Hematopoietic multipotent progenitor cell treated with erythropoietin and hydrocortisone succinate and interleukin-3 and kit ligand, for 6 days (in vitro differentiated cells): ENCODE measurements at places on chromosomes 1 and 21.
A peak's percentile ranks its signal among the peaks of the same experiment; 100 is the strongest.

DNA sequence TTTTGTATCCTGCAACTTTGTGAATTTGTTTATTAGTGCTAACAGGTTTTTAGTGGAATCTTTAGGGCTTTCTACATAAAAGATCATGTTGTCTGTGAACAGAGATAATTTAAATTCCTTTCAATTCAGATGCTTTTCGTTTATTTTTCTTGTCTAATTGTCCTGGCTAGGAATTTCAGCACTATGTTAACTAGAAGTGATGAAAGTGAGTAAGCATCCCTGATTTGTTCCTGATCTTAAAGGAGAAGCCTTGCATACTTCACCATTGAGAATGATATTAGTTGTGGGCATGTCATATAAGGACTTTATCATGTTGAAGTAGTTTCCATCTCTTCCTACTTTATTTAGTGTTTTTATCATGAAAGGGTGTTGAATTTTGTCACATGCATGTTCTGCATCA is 23.6 kb upstream of the TRIM67 start:
- DNase-seq = no peak

DNA sequence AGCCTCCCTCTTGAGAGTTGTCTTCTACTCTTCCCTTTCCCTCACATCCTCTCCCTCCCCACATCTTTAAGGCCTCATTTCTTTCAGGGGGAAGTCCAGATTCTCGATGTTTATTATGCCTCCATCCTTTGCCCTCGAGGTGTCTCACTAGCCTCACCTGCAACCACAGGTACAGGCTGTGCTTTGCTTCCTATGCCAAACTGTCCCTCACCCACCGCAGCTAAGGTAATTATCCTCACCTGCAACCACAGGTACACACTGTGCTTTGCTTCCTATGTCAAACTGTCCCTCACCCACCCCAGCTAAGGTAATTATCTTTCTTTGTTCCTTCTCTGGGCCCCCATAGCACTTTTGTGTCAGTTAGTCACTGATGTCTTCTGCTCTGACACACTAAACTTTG is 328.1 kb upstream of the SNX7 start:
- no peak for DNase-seq

GRCh38 chr1:235424092-235424491 is 56.9 kb downstream of the TBCE start:
- DNase-seq = peak; percentile 39

DNA sequence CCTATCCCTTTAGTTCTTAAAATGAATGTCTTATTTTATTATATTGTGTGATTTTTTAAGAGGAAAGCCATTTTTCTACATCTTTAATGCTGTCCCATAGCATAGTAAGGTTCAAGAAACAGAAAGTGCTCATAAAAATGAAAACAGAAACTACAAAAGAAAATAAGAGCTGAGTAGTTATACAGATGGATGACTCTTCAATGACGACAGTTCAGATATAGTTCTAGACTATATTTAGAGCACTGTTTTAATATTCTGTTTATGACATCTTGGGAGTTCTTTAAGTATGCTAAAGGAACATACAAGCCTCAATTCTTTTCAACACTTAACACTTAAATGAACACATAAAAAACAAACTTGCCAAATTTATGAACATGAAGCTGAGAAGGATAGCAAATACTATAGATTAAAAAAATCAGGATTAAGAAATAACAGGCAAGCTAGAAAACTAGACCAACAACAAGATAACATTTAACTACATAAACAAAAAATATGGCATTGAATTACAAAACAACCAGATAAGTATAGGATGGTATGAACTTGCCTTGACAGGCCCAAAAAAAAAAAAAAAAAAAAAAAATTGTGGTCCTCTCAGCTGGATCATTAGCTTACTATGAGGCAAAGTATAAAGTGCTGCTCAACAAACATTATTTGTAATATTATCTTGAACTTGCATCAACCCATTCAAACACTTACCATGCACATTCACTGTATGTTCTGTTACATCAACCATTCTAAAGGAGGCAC is 87.9 kb downstream of the ZZZ3 start:
- no peak for DNase-seq

- no peak for DNase-seq
Observed at GRCh38 chr1:99180915-99181314, 83.4 kb upstream of the PLPPR4 start.

DNA sequence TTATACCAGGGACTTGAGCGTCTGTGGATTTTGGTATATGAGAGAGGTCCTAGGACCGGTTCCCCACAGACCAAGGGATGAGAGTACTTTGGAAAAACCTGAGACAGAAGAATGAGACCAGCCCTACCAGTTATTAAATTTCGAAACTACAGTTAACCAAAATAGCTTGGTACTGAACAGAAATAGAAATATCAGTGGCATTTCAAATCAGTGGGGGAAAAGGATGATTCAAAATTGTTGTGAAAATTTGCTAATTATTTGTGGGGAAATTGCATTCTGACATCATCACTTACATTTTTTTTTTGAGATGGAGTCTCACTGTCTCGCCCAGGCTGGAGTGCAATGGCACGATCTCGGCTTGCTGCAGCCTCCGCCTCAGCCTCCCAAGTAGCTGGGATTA is 8.2 kb downstream of the EXOC8 start:
- no peak for DNase-seq

DNA sequence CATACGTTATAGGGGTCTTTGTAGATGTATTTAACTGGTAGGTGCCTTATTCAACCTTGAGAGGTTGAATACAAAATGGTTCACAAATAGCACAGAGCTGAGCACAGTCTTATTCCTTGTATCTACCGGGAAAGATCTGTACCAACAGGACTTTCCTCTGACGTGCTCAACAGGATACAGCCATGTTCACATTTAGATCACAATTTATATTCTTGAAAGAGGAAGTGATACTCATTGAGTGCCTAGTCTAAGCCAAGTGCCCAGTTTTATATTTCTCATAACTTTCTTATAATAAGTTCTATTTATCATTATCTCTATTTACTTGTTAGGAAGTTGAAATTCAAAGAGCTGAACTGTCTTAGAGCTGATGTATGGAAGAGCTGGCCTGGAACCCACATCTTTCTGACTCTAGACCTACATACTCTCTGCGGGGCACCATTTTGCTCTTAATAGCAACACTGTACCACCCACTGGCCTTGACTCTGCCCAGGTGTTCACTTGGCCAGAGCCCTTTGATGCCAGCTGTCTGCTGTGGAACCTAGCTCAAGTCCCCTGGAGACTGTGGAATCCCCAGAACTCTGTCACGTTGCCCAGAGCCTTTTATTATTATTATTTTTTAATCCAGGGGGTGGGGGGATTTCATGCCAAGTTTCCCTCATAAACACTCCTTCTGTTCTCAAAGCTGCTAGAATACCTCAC is 156.2 kb downstream of the TPR start:
- no peak for DNase-seq

- DNase-seq = peak; percentile 64
Observed at GRCh38 chr1:6962478-6962995, 177.3 kb downstream of the CAMTA1 start.

DNA sequence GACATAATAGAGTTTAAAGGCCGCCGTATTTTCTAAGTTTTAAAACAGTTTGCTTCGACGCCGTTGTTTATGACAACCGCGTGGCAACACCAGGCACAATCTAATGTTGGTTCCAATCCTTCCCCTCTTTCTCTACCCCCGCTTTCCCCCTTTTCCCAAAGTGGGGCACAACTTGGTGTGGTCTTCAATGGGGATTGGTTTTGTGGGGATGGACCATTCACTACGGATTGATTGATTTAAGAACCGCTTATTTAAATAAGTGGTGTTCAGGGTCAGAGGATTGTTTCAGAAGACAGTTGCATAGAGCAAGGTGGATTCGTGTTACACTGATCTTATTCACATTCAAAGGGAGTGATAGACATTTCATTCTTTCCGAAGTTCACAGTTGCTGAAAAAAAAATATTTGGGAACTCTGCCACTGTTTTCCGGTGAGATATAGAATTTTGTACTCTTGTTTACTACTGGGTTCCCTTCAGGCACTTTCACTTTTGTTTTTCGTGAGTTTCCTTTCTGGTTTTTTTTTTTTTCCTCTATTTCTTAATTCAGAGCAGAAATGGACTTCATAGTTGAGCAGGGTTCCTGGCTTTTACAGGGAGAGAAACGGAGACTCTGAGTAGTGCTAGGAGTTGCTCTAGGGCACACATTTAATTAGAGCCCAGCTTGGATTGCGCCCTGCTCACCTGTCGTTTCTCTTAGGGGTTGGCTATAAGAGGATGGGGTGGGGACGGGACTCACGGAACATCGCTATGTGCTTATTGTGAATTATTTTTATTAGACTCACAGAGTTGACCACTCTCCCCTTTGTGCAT is 79.6 kb upstream of the AK4 start:
- peak; percentile 63 for DNase-seq
